ENCODE measurements at places on chromosomes 12 and 14. TPM values are rescaled to one million over a fixed set of nuclear protein-coding genes. Genes with fewer than 3 reads are reported as not detected.
A peak's percentile ranks its signal among the peaks of the same experiment; 100 is the strongest.

DNA sequence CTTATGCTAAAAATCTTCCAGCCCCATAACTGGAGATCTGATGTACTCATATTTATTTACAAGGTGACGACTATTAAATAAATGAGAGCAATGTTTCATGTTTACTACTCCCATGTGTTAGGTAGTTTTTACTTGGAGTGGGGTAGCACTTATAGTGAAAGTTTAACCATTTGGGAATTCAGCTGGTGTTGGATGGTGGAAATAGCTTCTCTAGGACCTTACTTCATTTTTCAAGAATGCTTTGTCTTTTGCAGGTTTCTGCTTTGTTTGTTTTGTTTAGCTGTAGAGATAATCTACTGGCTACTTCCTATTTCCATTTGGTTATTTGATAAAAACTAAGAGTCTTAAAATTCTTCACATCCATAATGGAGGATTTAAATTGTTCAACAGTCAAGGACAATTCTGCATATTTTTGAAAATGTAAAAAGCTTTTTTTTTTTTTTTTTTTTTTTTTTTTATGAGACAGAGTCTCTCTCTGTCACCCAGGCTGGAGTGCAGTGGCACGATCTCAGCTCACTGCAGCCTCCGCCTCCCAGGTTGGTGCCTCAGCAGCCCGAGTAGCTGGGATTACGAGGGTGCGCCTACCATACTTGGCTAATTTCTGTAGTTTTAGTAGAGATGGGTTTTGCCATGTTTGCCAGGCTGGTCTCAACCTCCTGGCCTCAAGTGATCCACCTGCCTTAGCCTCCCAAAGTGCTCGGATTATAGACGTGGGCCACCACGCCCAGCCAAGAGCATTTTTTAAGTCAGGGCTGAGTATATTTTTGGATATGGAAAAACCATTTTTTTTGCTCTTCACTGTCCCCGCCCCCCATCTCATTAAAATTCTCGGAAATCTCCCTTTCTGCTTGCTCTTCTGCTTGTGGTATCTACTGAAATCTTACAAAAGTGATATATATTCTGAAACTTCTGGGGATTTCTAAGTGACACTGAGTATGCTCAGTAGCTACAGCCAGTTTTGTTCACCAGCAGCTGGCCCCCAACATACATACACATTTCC is 1.4 kb upstream of the ABCD2 start:
- H3K27me3 ChIP-seq = no peaks in the 10 kb centered on the region
- H3K4me3 ChIP-seq = no peak overlapping the region
- no peak overlapping the region for H3K27ac ChIP-seq
- H3K4me1 ChIP-seq = peaks cover 35% of the 10 kb centered on the region
- peak; percentile 78 for DNase-seq
- peaks cover 19% of the 10 kb centered on the region for H3K36me3 ChIP-seq

- H3K4me1 ChIP-seq = peaks cover 8% of the 10 kb centered on the region
- no peak overlapping the region for H3K4me3 ChIP-seq
- no peak for DNase-seq
- peaks cover 6% of the 10 kb centered on the region for H3K36me3 ChIP-seq
- H3K27me3 ChIP-seq = peaks cover 14% of the 10 kb centered on the region
- H3K27ac ChIP-seq = no peak overlapping the region
Observed at GRCh38 chr14:104072586-104072985, 12.9 kb upstream of the ASPG start.

DNA sequence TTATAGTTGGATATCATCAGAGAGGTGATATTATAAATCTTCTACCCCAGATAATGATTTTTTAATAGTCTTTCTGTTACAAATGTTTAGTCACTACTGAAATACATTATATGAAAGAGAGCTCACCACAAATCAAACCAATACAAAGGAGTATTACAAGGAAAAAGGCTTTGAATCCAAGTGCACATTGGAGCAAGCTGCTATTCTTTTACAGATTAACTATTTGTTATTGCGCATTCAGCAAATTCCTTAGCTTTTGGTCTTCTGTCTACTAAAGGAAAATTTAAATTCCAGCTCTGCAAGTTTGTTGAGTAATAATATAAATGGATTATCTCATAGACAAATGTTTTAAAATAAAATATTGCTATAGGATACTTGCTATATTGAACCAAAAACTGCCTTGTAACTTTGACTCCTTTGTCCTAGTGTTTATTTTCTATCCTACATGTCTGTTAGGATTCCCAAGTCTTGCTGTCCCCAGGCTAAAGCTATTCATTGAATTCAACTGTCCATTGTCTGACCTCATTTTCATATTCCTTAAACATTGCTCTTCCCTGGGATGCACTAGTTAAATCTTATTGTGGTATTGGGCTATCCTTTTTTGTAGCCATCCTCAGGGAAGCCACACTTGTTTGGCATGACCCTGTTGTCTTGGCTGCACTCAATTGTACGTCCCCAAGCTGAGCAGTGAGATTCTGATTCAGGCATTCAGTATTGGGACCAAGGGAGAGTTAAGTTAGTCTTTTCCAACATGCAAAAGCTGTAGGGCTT is 41.5 kb downstream of the PDE3A start:
- no peak overlapping the region for H3K27ac ChIP-seq
- H3K4me3 ChIP-seq = no peak overlapping the region
- no peak for DNase-seq
- no peaks in the 10 kb centered on the region for H3K27me3 ChIP-seq
- H3K4me1 ChIP-seq = no peaks in the 10 kb centered on the region

DNA sequence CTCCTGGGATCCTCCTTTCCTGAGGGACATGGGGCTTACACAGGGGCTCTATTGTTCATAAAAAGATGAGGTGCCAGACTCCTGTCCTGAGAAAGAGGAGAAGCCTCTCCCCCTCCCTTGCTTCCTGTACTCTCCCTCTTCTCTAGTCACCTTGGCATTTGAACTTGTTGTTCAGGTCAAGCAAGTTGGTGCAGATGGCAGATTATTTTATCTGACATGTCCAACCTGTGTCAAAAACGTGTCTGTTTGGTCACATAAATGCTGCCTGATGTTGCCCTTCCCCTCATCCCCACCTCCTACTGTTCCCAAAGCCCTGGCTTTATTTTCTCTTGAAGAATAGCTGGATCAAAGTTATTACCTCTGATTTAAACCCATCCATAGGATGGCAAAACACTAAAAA is 154.8 kb downstream of the TMX1 start:
- H3K27ac ChIP-seq = no peak overlapping the region
- peaks cover 19% of the 10 kb centered on the region for H3K27me3 ChIP-seq
- no peaks in the 10 kb centered on the region for H3K4me1 ChIP-seq
- H3K4me3 ChIP-seq = no peak overlapping the region

DNA sequence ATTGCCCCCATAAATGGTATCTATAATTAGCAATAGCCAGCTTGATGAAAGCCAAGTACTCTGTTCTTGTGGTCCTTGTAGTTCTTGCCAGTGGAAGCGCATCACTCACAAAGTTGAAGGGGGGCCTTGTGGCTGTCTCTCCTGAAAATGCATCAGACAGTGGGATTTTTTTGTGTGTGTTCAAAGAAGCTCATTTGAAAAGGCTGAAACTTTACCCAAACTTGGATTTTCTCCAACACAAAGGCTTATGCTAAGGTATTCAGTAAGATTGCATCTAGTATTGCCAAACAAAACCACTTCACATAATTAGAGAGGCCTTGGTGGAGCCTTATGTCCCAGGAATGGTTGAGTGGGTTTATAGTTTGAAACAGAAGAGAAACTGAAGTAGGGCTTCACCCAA is 216.7 kb upstream of the TMTC1 start:
- H3K4me1 ChIP-seq = no peaks in the 10 kb centered on the region
- no peak for DNase-seq
- H3K4me3 ChIP-seq = no peak overlapping the region

DNA sequence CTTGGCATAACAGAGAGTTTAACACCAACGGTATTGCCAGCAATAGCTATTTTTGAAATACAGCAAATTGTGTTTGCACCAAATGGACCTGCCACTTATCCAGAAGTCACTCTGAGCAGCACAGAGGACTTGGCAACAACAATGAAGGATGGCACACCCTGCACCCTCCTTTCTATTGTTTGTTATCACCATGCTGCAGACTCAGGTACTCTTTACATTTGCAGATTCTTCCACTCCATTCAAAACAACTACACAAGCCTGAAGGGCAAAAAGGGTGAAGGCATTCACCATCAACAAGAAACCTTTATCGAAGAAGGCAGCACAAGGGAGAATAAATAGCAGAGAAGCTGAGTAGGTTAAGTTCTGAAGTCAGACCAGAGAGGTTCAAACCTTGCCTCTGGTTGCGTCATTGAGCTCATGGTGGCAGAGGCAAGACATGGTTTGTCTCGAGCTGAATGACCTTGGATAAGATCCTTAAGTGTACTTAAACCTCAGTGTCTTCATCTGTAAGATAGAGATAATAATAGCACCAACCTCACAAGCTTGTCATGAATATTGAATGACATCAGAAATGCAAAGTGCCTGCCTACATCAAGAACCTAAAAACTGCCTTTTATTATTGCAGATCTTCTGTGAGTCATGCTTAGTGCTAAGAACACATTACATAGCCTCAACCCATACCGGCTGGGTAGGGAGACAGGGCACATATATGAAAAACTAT is 1.4 kb upstream of the ACSM4 start:
- no peaks in the 10 kb centered on the region for H3K4me1 ChIP-seq
- no peak overlapping the region for H3K4me3 ChIP-seq
- no peaks in the 10 kb centered on the region for H3K36me3 ChIP-seq
- no peak for DNase-seq

DNA sequence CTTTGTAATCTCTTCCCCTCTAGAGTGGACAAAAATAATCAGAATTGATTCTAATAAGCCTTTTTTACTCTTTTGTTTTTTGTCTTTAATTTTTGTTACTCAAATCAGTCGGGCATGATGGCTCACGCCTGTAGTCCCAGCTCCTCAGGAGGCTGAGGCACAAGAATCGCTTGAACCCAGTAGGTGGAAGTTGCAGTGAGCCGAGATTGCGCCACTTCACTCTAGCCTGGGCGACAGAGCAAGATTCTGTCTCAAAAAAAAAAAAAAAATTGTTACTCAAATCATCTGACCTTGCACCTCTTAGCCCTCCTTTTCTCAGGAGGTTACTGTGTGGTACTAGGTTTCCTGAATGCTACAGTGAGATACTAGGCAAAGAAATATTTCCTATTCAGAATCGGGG is 280.6 kb downstream of the PDZRN4 start:
- no peak for DNase-seq
- no peaks in the 10 kb centered on the region for H3K36me3 ChIP-seq
- no peak overlapping the region for H3K4me3 ChIP-seq
- H3K27me3 ChIP-seq = no peaks in the 10 kb centered on the region

DNA sequence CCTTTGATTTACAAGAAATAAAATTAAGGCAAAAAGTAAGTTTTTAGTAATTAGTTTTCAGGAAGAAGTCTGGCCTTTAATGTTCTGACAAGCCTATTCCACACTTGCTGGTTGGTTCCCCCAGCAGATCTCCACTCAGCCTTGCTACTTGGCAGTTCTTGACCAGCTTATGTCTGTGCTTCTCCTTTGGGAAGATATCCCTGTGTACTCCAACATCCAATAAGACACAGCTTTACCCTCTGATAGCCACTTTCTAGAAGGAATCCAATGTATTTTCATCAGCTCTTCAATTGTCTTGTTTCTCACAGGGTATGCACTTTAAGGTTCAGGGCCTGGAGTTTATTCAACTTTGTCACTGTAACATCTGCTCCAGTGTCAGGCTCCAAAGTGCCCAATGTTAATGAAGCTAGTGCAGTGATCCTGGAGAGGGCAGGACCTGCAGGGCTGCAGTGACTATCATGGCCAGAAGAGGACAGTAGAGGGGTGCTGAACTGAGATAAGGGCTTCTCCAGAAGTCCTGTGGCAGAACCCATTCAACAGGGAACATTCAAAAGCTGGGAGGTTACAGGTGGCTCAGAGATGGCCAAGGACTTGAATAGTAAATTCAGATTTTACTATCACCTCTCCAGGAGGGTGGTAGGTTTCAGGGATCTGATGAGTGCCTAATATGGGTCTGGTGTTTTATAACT is 22.9 kb downstream of the JKAMP start:
- no peak overlapping the region for H3K4me3 ChIP-seq
- no peak overlapping the region for H3K27ac ChIP-seq

- H3K27ac ChIP-seq = no peak overlapping the region
- no peaks in the 10 kb centered on the region for H3K36me3 ChIP-seq
- no peak for DNase-seq
Observed at GRCh38 chr14:86999036-86999435, 993.9 kb downstream of the GALC start.

DNA sequence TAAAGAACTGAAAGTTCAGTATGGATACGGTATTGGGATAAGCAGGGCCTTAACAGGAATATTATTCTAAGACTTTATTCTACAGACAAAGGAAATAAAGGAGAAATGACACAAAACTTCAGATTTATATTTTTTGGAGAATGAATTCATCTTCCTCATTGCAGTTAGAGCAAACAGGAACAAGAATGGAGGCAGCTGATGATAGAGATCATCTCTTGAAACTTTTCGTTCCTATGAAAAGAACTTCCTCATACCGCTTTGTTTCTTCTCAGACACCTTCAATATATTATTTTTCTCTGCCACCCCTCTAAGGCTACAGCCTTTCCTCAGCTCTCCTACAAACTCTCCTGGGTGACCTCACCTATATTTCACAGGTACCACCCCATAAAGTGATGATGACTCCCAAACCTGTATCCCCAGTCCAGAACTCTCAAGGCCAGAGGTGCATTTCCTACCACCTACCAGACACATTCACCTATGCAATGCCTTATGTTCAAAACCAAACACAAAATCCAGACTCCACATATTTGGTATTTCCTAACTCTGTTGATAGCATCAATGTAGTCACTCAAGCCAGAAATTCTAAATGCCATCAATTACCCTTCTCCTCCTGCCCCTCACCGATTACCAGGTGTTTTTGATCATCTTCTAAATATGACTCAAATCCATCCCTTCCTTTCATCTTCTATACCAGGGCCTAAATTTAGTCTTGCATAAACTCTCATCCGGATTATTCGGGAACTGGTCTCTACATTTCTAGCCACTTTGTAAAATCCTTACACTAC is 7.4 kb downstream of the MAP4K5 start:
- no peaks in the 10 kb centered on the region for H3K27me3 ChIP-seq
- no peak overlapping the region for H3K4me3 ChIP-seq
- H3K36me3 ChIP-seq = peaks cover 18% of the 10 kb centered on the region

DNA sequence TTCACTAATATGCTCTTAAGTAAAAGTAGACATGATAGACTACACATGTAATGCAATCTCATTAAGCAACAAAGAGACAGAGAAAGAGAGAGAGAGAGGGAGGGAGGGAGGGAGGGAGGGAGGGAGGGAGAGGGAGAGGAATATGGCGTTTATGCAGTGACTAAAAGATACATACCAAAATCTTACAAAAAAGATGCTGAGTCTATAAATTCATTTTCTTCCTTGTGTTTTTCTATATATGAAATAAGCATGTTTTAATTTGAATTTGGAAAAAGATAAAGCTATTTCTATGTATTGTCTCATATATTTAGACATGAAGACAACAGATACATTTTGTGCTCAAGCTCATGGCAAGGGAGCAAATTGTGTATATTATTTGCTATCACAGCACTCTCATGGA is 44.1 kb downstream of the LRFN5 start:
- H3K4me3 ChIP-seq = no peak overlapping the region
- H3K27ac ChIP-seq = no peak overlapping the region
- H3K27me3 ChIP-seq = no peaks in the 10 kb centered on the region
- H3K4me1 ChIP-seq = no peaks in the 10 kb centered on the region
- H3K36me3 ChIP-seq = no peaks in the 10 kb centered on the region

Gene KRT3
- total RNA-seq = not detected

Gene RERG
- total RNA-seq = not detected
